ENCODE measurements at places on chromosomes 5 and 9. TPM values are rescaled to one million over a fixed set of nuclear protein-coding genes. Genes with fewer than 3 reads are reported as not detected.
A peak's percentile ranks its signal among the peaks of the same experiment; 100 is the strongest.

Gene ZNF169
- 6.6 TPM for total RNA-seq

GRCh38 chr9:83956086-83956435, 24.0 kb downstream of the HNRNPK start:
- H3K4me3 ChIP-seq: peak overlapping the region; percentile 92
- H3K36me3 ChIP-seq: no peaks in the 10 kb centered on the region
- peak overlapping the region; percentile 88 for H3K27ac ChIP-seq

Gene PCA3
- 0.33 TPM for total RNA-seq

DNA sequence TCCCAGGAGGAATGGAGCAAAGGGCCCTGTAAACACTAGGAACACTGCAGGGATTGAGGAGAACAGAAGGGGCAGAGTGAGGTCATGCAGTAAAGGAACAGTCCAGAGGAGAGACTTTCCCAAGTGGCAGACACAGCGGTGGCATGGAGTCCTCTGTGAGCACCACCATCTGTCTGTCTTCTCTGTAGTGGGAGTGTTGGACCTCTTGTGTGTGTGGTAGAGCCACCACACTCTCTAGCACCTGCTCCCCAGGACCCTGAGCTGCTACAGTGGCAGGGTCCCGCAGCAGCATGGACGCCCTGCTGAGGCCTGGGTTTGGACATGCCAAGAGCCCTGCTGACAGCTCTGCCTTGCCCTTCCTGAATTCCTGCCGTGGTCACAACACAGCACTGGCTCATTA, 75.7 kb upstream of the LARP1 start:
- H3K4me3 ChIP-seq: no peak overlapping the region
- H3K36me3 ChIP-seq: no peaks in the 10 kb centered on the region
- no peaks in the 10 kb centered on the region for H3K4me1 ChIP-seq
- H3K27me3 ChIP-seq: no peaks in the 10 kb centered on the region
- H3K27ac ChIP-seq: no peak overlapping the region

DNA sequence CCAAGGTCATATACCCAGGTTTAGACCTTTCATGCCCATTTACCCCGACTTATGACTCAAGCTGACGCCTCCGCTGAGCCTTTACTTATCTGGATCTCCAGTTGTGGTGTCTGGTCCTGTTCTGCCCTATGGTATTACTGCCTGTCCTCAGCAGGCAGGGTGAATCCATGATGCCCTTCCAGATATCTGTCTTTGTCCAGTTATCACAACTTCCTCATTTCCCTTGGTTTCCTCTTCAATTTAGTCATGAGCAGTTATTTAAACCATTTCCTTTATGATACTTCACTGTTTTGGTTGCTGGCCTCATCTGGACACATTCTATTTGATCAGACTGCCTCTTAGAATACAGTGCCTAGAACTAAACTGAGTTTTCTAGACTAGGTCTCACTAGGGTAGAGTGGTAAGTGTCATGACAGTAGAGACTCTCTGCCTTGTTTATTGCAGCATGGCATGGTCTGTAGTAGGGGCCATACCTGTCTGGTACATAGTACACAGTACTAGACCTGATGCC, 93.3 kb downstream of the MELK start:
- H3K27ac ChIP-seq: peak overlapping the region; percentile 3
- no peaks in the 10 kb centered on the region for H3K4me1 ChIP-seq
- H3K36me3 ChIP-seq: peaks cover 12% of the 10 kb centered on the region
- H3K27me3 ChIP-seq: no peaks in the 10 kb centered on the region
- H3K4me3 ChIP-seq: no peak overlapping the region
- no peak for DNase-seq

GRCh38 chr9:81814401-81814793, 113.8 kb upstream of the SPATA31D4 start:
- peaks cover 3% of the 10 kb centered on the region for H3K27me3 ChIP-seq
- H3K36me3 ChIP-seq: no peaks in the 10 kb centered on the region
- H3K4me3 ChIP-seq: no peak overlapping the region

- H3K27ac ChIP-seq: peak overlapping the region; percentile 11
- H3K27me3 ChIP-seq: no peaks in the 10 kb centered on the region
- peaks cover 26% of the 10 kb centered on the region for H3K4me1 ChIP-seq
- no peak for DNase-seq
- no peaks in the 10 kb centered on the region for H3K36me3 ChIP-seq
Observed at GRCh38 chr5:56681346-56681745, 134.0 kb upstream of the MAP3K1 start.

Gene TNFSF15
- 7.3 TPM for total RNA-seq

DNA sequence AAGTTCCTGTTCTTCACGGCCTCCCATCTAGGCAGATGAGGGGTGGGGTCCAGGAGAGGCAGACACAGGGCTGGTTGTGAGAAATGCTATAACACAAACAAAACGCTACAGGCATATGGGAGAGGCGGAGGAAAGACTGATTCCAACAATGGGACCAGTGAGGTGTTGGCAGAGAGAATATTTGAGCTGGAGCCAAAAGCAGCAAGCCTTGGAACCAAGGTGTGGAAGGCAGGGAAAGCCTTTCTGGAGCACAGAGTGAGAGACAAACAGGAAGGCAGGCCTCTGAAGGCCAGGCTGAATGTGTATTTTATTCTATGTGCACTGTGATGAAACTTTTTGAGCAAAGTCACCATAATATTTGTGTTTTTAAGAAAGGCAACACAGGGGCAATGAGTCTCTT, 2.9 kb downstream of the ATPSCKMT start:
- peaks cover 18% of the 10 kb centered on the region for H3K4me1 ChIP-seq
- H3K4me3 ChIP-seq: peak overlapping the region; percentile 29
- H3K27ac ChIP-seq: no peak overlapping the region
- peaks cover 11% of the 10 kb centered on the region for H3K36me3 ChIP-seq
- H3K27me3 ChIP-seq: peaks cover 4% of the 10 kb centered on the region

- peaks cover 68% of the 10 kb centered on the region for H3K4me1 ChIP-seq
- H3K27me3 ChIP-seq: no peaks in the 10 kb centered on the region
- no peak overlapping the region for H3K27ac ChIP-seq
- peaks cover 4% of the 10 kb centered on the region for H3K36me3 ChIP-seq
Observed at GRCh38 chr9:126374366-126374781, 47.7 kb downstream of the MVB12B start.

Gene FBXL7
- 3.8 TPM for total RNA-seq

Gene GCNT1
- total RNA-seq: 23.8 TPM

GRCh38 chr5:75734913-75735789, 17.9 kb upstream of the POC5 start:
- no peak overlapping the region for H3K27ac ChIP-seq
- H3K36me3 ChIP-seq: no peaks in the 10 kb centered on the region
- no peaks in the 10 kb centered on the region for H3K4me1 ChIP-seq
- H3K27me3 ChIP-seq: peaks cover 4% of the 10 kb centered on the region

Gene DMRT3
- 0.74 TPM for total RNA-seq

DNA sequence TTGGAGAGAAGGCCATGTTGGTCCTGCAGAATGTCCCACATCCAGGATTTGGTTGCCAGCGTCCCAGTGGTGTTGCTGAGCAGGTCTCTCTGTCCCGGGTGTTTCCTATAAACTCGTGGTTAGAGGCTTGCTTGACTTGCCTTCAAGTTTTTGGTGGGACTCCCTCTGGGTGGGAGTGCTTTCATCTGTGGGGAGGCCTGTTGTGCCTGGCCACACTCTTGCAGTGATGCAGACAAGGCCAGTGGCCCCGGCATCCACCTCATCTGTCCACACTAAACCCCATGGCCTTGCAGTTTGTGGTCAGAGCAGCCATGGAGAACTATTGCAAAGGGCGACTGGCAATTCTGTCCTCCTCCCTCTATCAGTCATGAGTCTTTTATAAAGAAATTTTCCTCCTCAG, 71.8 kb downstream of the PHF2 start:
- no peak for DNase-seq
- peaks cover 10% of the 10 kb centered on the region for H3K36me3 ChIP-seq
- no peak overlapping the region for H3K4me3 ChIP-seq
- H3K4me1 ChIP-seq: no peaks in the 10 kb centered on the region
- H3K27me3 ChIP-seq: no peaks in the 10 kb centered on the region
- H3K27ac ChIP-seq: no peak overlapping the region

DNA sequence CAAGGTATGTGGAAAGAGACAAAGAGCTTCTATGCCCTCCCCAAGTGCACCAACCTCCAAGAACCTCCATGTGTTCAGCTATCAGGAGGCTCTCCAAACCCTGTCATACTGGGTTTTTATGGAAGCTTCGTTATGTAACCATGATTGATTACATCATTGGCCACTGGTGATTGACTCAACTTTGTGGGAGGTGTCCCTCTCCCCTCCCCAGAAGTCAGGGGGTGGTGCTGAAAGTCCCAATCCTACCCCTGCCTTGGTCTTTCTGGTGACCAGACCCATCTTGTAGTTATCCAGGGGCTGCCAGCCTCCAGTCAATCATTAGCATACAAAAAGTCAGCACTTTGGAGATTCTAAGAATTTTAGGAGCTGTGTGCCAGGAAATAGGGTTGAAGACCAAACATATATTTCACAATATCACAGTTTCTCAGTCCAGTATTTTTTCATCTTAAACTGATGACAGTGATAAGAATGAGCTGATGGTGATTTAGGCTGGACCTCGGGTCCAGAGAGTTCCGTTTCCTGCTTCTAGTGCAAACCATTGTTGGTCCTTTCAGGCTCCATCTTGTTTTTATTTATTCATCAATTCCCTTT, 27.3 kb upstream of the FANCC start:
- H3K4me1 ChIP-seq: no peaks in the 10 kb centered on the region
- H3K27ac ChIP-seq: no peak overlapping the region
- H3K27me3 ChIP-seq: peaks cover 19% of the 10 kb centered on the region
- DNase-seq: no peak

Gene C5orf58
- not detected for total RNA-seq

DNA sequence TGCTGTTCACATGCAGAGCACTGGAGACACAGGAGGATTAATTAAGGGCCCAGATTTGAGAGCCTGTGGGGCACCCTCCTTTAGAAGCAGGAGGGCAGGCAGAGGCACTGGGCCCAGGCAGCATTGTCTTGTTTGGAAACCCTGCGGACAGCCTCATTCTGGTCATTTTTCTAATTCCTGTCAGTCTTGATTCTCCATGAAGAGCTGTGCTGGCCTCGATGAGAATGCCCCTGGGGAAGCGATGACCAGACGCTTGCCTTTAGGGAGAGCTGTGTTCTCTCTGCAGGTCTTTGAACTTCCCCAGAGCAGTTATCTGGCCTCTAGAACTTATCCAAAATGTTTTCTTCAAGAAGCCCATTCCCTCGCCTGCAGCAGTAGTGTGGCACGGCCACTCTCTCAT, 117.8 kb upstream of the PTCH1 start:
- no peak for DNase-seq
- H3K36me3 ChIP-seq: no peaks in the 10 kb centered on the region
- H3K27ac ChIP-seq: no peak overlapping the region
- H3K27me3 ChIP-seq: peaks cover 3% of the 10 kb centered on the region
- no peak overlapping the region for H3K4me3 ChIP-seq
- peaks cover 20% of the 10 kb centered on the region for H3K4me1 ChIP-seq

DNA sequence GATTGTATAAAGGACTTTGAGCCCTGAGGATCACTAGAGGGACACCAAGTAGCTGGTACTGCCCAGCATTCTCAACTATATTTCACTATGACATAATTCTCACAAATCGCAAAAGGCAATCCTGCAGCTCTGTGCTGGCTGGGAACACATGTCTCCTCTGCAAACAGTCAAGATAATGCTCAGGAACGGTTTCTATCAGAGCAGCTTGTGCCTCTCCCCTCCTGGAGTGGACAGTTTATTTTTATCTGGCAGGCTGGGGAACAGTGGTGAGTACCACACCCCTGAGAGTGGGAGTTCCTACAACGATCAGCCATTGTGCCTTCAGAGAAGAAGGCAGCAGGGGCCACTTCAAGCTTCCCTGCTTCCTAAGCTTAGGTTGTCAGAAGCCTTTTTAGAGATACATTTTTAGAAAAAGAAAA, 65.8 kb downstream of the ERAP1 start:
- H3K27ac ChIP-seq: peak overlapping the region; percentile 58
- H3K4me3 ChIP-seq: no peak overlapping the region
- no peak for DNase-seq
- peaks cover 57% of the 10 kb centered on the region for H3K36me3 ChIP-seq

- peaks cover under 1% of the 10 kb centered on the region for H3K4me1 ChIP-seq
- no peaks in the 10 kb centered on the region for H3K27me3 ChIP-seq
- DNase-seq: no peak
- H3K36me3 ChIP-seq: no peaks in the 10 kb centered on the region
- H3K27ac ChIP-seq: no peak overlapping the region
Observed at GRCh38 chr5:54624805-54625568, 107.4 kb downstream of the SNX18 start.

DNA sequence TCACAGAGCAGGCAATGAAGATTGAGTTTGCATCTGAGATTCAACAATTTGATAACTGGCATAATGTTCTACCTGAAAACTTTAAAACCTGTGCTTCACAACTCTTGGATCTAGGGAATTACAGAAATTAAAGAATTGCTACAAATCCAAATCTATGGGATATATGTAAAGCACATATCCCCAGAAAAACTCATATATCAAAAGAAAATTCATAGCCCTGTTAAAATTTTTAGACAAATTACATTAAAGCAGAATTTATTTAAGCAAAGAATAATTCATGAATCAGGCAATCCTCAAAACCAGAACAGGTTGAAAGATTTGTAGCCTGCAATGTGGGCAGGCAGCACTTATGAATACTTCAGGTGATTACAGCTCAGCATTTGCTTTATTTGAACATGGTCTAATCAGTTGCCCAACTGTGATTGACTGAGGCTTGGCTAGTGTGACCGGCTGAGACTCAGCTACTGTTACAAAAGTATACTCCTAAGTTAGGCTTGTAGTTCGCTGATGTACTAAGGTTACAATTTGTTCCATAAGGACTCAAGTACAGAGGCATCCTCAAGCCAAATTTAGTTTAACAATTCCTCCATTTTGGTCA, 10.3 kb upstream of the UBTD2 start:
- peaks cover 6% of the 10 kb centered on the region for H3K4me1 ChIP-seq
- H3K27ac ChIP-seq: peak overlapping the region; percentile 7
- DNase-seq: no peak
- H3K27me3 ChIP-seq: no peaks in the 10 kb centered on the region
- H3K36me3 ChIP-seq: no peaks in the 10 kb centered on the region

GRCh38 chr5:758698-759053, 25.9 kb downstream of the ZDHHC11B start:
- H3K4me1 ChIP-seq: peaks cover 23% of the 10 kb centered on the region
- DNase-seq: peak; percentile 70
- peak overlapping the region; percentile 93 for H3K27ac ChIP-seq
- H3K4me3 ChIP-seq: peak overlapping the region; percentile 72
- H3K27me3 ChIP-seq: peaks cover 10% of the 10 kb centered on the region

DNA sequence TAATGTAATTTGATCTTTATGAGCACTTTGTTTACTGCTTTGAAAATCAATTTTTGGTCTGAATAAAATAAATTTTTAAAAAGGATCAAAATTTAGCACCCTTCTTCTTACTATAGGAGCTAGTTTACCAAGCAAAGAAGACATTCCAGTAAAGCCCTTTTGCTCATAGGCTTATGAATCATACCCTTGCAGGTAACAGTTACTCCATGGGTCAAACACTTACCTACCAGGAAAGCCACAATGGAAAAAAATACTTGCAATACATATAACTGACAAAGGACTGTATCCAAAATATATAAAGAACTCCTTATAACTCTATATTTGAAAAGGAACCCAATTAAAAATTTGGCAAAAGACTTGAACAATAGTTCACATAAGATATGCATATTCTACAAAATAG, 66.6 kb downstream of the SHOC1 start:
- H3K4me3 ChIP-seq: no peak overlapping the region
- no peak for DNase-seq
- H3K27ac ChIP-seq: peak overlapping the region; percentile 23
- H3K36me3 ChIP-seq: peaks cover 17% of the 10 kb centered on the region

GRCh38 chr5:219460-219863, 1.3 kb downstream of the SDHA start:
- H3K4me3 ChIP-seq: peak overlapping the region; percentile 97
- H3K27me3 ChIP-seq: no peaks in the 10 kb centered on the region
- H3K4me1 ChIP-seq: peaks cover 32% of the 10 kb centered on the region
- no peak for DNase-seq
- H3K27ac ChIP-seq: peak overlapping the region; percentile 87

Gene MEIKIN
- total RNA-seq: not detected
